Fibroblast of skin of scalp (primary cell): ENCODE measurements at places on chromosomes 6 and 20.

DNA sequence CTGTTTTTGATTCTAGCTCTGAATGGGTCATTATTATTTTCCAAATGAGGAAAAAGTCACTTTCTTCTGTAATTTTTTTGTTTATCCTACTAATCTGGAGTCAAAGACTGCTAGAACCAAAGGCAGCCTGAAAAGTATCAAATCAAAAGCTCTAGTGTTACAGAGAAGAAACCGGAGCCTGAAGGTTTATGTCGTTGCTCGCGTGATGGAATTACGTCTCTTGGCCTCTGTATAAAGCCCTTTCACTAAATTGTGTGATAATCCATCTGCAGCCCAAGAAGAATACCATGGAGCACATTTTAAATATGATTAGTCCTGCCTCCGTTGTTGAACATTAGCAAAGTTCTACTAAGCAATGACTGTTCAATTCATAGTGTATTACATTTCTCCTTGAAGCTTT lies 738.6 kb downstream of the C6orf118 start:
- DNase-seq, result no peak

DNA sequence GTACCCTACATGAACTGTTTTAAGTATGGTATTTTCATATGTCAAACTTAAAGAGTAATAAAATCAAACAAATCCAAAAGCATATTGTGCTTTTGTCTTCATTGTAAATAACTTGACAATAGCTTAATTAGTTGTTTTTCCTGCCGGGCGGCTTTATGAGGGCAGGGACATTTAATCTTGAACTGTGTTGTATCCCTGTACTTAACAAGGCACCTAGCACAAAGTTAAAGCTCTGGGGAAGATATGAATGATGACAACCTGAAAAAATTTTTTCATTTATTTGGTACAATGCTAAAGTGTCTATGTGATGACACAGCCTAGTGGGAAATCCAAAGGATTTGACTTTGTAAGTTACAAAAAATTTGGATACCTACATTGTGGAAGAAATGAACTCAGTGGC lies 502 bp upstream of the HACE1 start:
- no peak for DNase-seq

GRCh38 chr6:137240168-137240567 lies 21.0 kb upstream of the IFNGR1 start:
- DNase-seq, result peak; percentile 73

DNA sequence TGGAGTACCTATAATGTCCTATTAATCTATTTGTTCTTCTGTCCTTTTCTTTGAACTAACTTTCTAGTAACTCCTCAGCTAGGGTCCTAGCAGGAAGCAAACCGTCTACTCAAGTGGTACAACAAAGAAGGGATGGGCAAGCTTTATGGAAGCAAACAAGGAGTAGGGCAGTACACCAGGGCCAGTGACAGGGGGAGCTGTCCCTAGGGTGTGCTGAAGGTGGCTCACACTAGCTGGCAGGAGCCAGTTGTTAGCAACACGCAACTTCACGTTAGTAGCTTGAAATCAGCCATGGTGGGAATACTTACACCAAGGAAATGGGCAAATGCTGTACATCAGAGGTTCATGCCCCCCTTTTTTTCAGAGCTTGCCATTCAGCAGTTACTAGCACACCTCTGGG lies 74.0 kb upstream of the EYA2 start:
- DNase-seq, result no peak

DNA sequence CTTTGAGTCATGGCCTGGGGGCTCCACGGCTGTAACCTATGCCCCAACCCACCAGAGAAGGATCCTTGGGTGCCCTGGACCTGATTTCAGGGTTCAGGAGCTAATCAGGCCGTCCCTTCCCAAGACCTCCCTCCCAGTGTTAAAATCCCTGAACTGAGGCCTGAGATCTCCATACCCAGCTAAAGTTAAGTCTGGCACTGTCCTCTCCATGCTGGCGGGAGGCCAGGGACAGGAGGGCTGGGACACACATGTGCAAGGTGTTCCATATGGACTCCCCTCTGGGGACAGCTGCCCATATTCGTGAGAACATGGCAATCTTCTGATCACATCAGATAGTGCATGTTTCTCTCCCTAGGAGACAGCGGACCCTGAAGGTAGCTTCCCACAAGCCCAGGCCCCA lies 11.5 kb upstream of the TREML4 start:
- DNase-seq, result no peak

DNA sequence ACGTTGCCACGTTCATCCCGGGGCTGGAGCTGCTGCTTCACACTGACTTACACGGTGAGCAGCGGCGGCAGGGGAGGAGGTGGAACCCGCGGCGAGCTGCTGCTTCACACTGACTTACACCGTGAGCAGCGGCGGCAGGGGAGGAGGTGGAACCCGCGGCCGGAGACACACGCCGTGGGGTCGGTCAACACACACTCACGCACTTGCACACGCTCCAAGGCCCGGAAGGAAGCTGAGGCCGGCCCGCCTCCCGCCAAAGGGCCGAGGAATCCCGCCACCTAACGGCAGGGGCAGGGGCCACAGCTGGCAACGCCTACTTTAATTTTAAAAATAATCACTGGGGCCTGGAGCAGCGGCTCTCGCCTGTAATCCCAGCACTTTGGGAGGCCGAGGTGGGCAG lies 94.4 kb upstream of the FOXC1 start:
- DNase-seq, result no peak

GRCh38 chr20:40690836-40691565 lies 2.0 kb upstream of the MAFB start:
- no peak for DNase-seq

DNA sequence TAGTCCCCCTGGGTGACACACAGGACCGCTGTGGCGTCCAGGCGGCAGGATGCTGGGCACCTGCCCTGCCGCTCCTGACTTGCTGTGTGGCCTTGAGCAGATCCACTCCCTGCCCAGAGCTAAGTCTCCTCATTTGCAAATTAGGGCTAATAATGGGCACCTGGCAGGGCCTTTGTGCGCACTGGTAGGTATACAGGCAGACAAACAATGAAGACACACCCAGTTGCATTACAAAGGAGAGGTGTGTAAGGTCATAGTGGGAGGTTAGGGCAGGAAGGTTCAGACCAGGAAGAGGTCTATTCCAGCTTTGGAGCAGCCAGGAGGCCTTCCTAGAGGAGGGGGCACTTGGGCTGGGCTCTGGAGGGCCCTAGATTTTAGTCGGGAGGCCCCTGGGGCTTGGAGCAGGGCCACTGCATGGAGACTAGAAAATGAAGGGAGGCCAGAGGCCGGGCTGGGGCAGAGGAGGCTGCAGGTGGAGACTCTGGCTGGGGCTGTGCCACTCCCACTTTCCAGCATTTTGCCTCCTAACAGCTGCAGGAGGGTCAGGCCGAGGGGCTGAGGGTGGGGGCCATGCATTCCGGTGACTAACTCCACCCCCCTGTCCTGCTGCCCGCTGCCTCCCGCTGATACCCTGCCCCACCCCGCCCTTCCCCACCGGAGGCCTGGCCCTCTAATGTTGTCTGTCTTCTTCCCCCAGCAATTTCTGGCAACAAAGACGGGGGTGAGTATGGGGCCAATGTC lies 28.5 kb downstream of the MYH7B start:
- DNase-seq, result no peak
